ENCODE measurements at places on chromosomes 12 and 14.

- no peak for DNase-seq
Measured at GRCh38 chr12:48875944-48876515, 10.4 kb upstream of the RND1 start.

GRCh38 chr14:49881350-49882001 lies 11.4 kb upstream of the ARF6 start:
- no peak for DNase-seq

DNA sequence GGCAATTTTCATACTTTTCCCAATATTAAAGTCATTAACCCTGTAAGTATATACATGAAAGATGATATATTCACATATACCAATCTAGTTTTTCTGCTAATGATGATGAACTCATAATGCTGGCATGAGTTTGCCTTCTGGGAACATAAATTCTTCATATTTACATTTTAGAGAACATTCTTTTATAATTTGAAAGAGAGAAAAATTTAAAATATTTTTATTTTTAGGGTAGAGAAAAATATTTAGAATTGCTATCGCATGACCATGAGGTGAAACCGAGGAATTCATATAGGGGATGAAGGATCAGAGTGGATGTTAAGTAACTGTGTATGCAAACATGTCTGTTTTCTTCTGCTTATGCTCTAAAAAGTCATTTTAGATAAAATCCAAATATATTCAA lies 825.3 kb upstream of the FLRT2 start:
- DNase-seq, result no peak

DNA sequence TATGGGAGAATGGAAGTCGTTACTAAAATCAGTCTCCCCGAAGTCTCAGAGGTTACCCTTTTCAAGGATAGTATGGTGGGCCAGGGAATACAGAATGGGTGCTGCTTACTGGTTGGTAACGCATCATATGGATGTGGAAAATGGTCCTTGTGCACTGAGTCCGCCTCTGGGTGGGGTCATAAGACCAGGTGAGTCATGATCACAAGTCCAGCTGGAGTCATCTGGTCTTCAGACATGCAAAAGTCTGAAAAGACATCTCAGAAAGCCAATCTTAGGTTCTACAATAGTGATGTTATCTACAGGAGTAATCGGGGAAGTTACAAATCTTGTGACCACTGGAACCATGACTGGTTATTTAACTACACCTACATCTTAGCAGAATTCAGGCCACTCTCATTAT lies 71.9 kb upstream of the TCL1B start:
- DNase-seq, result no peak

- DNase-seq, result peak; percentile 32
Measured at GRCh38 chr14:78758333-78758732, 588.2 kb downstream of the NRXN3 start.

DNA sequence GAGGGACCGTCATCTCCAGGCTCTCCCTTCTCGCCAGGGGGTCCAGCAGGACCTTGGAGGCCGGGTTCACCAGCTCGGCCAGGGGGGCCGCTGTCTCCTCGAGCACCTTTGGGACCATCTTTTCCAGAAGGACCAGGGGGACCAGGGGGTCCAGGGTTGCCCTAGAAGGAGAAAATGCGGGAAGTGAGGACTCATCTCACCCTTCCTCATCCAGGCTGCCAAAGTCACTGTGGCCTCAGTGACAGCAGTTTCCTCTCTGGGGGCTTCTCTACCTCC lies 15.1 kb downstream of the TMEM106C start:
- no peak for DNase-seq

DNA sequence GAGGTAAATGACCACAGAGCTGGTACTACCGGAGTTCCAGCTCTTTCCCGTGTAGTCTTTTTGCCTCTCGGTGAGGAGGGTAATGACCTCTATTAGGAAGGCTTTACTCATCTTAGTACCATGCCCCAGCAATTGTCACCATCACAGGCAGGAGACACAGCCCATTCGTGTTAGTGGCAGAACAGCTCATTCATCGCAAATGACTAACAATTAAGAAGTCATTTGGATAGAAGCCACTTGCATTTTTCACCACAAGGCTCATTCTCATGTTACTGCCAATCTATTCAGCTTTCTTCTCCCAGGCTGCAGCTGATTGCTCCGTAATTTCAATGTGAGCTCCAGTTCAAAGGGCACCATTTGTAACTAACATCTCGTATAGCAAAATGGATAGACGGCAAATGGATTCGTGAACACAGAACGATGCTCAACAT lies 718.8 kb upstream of the TMEM132C start:
- peak; percentile 96 for DNase-seq

DNA sequence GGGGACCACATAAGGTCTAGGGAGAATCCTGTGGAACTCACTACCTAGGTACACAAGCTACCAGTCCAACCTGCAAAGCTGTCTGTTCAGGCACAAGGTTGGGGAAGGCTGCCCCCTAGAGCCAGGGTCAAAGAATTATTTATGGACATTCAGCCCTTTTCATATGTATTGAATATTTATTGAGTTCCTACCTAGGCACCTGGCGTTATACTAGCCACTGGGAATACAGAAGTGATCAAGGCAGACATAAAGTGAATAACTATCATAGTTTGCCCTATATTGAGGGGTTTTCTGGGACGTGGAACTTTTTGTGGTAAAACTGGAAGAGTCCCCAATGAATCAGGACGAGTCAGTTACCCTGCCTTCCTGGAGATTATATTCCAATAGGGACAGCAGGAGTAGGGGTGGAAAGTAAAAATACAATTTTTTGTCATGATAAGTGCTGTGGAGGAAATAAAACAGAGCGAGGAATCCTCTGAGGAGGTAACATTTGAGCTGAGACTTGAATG lies 5.8 kb upstream of the SLC48A1 start:
- peak; percentile 53 for DNase-seq

DNA sequence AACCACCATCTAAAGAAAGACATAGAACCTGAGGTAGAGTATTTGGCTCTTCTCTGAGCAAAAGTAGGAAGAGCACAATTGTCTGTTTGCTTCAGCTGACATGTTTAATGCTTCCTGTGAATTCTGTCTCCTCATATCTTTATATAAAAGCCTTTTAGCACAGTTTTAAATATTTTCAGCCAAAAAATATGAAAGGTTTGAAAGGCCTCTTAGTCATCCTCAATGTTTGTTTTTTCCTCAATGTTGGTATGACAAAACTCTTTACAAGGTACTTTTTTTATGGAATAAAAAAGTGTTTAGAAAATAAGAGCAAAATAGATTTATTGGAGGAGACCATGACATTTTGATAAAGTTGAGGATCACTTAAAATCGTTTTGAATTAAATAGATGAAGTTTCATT lies 360.9 kb downstream of the NAV3 start:
- DNase-seq, result peak; percentile 27

DNA sequence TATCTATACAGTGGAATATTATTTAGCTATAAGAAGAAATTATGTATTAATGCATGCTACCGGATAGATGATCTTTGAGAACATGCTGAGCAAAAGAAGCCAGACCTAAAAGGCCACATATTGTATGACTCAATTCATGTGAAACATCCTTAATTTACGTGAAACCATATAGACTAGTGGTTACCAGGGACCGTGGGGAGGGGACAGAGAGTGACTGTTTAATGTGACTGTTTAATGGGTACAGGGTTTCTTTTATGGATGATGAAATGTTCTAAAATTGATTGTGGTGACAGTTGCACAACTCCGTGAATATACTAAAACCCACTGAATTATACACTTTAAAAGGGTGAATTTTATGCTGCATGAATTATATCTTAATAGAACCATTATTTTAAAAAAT lies 8.5 kb upstream of the BCL7A start:
- DNase-seq, result no peak

GRCh38 chr12:109963743-109964429 lies 32.3 kb downstream of the GIT2 start:
- peak; percentile 82 for DNase-seq

- DNase-seq, result no peak
Measured at GRCh38 chr12:128951448-128951847, 98.2 kb downstream of the GLT1D1 start.

- peak; percentile 33 for DNase-seq
Measured at GRCh38 chr12:95959107-95959506, 16.0 kb downstream of the AMDHD1 start.

GRCh38 chr14:89409961-89410360 lies 7.1 kb downstream of the FOXN3 start:
- DNase-seq, result no peak

- DNase-seq, result peak; percentile 90
Measured at GRCh38 chr12:62866451-62867082, 68.4 kb downstream of the PPM1H start.

- peak; percentile 48 for DNase-seq
Measured at GRCh38 chr12:43063650-43064049, 474.1 kb upstream of the PRICKLE1 start.

DNA sequence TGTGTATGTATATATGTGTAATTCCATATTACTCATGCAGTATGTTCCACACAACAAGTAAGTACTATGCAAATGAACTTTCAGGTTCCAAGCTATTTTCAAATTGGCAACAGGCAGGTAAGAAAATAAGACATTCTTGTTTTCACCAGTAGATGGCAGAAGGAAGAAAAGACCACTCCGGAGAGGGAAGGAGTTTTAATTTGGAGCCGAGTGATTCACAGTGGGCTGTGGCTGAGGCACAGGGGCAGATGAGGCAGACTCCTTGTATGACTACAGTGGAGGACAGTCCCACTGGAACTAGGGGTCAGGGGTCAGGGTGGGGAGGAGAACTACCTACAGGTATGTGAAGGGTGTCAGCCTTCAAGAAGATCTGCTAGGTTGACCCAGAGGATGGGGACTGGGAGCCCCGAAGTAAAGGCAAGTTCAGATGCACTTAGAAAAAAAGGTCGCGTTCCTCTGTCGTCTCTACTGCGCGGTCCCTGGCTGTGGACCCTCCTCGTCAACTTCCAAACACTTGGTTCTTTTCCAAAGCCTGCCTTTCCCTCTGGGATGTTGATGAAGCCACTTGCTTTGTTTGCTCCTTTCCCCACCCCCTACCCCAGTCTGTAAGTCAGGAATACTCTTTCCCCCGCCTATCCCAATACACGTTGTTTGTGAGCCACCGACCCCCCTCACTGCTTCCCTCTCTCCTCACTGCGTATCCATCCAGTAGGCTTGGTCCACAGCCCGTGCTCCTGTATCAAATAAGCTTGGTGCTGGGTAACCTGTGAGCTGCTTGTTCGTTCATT lies 24.1 kb downstream of the DDX47 start:
- DNase-seq, result peak; percentile 86

GRCh38 chr12:128929057-128929456 lies 75.8 kb downstream of the GLT1D1 start:
- no peak for DNase-seq

DNA sequence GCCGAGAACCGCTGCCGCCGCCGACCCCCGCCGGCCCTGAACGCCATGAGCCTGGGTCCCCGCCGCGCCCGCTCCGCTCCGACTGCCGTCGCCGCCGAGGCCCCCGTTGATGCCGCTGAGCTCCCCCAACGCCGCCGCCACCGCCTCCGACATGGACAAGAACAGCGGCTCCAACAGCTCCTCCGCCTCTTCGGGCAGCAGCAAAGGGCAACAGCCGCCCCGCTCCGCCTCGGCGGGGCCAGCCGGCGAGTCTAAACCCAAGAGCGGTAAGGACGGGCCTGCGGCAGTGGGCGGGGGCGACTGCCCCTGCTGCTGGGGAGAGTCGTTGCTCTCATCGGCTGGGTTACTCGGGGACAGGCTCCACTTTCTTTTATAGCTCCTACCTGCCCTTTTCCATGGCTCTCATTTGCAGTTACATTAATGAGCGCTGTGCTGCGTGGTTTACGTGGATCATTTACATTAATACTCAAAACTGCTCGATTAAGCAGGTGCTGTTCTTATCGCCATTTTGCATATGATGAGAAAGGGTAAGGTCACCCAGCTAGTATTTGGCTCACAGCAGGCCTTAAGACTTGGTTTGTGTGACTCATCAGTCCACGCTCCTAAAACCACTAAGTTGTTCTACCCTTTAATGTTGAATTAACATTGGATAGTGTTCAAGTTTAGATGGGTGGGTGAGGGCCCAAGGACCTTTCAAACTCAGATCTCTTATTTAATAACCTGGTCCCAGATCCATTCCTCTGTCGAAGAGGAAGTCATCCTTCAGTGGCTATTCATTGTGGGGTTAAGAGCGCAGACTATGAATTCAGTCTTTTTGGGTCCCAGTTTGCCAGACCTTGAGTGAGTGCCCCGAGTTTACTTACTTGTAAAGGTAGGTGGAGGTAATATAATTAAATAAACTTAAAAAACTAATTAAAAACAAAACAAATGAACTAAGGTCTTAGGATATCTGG lies 823 bp downstream of the RNF10 start:
- DNase-seq, result peak; percentile 83

- DNase-seq, result peak; percentile 96
Measured at GRCh38 chr12:6167327-6168280, 32.6 kb upstream of the CD9 start.

DNA sequence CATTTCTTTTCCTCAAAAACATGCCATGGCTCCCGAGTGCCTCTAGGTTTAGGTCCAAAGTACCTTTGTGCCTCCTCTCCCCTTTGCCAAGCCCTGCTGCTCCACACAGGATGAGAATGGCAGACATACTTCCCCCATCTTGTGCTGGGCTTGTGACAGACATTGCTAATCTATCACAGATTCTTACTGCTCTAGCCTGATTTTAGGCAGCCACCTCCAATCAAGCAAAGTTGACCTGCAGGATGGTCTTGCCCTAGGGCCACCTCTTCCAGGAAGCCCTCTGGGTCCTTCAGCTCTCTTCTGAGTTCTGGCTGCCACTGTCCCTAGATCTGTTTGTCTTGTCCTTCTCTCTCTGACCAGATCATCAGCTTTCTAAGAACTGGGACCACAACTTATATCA lies 20.5 kb downstream of the FOXN4 start:
- DNase-seq, result no peak

DNA sequence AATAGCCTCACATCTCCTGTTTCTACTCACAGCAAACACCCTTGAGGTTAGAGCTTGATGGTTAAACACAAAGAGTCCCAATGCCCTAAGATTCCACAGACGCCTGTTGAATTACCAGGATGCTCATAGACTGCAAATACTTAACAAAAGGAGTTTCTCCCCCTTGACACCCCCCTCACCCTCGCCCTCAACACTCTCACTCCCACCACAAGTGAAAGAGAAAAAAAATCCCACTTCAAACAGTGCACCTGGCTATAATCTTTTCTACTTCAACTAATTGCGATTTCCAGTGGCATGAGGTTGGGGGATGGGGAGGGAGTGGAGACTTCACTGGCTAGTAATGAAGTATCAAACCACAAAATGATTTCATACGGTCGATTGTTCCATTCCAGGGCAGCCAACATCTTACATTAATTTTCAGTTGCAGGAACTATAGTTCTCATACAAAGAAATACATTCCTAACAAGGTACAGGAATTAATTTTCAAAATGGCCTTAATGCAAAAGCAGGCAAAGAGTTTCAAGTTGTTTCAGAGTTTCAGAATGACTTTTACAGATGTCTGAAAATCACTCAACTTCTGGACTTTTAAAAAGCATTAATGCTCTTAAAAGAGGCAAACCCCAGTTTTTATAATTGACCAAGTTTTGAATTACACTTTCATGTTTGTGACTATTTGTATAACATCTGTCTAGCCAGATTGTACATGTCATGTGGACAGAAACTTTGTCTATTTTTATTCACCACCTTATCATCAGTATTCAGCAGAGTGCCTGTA lies 390.7 kb downstream of the C12orf75 start:
- peak; percentile 32 for DNase-seq

- DNase-seq, result no peak
Measured at GRCh38 chr14:39038542-39038941, 64.5 kb downstream of the SEC23A start.
